ENCODE measurements at places on chromosomes 3 and 15. TPM values are rescaled to one million over a fixed set of nuclear protein-coding genes. Genes with fewer than 3 reads are reported as not detected.

The ACY1 gene
- 50.7 TPM for total RNA-seq

The SEC22C gene
- 95.3 TPM for total RNA-seq

The CFAP44 gene
- total RNA-seq = 13.4 TPM

The MESP1 gene
- 3.9 TPM for total RNA-seq

The CCDC174 gene
- total RNA-seq = 29.5 TPM

The PRR20G gene
- total RNA-seq = not detected

The SLC22A14 gene
- total RNA-seq = not detected

- no peak for DNase-seq
Measured at GRCh38 chr3:115932807-115933206, 309.5 kb downstream of the GAP43 start.

DNA sequence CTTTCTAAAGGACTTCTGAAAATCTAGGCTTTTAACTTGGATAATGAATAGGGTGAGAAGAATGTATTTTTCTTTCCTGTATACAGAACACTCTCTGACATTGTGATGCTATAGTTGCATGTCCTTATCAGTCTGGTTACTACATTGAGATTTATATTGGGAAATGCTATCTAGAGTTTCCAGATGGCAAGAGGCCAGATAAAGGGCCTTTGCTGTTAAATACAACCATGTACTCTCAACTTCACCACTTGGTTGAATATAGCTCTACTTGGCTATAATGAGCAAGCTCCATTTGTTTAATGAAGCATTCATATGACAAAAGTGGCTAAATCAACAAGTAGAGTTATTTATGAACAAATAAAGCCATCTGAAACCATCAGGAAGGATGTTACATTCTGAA, 91.0 kb downstream of the IGSF11 start:
- no peak for DNase-seq

- peak; percentile 11 for DNase-seq
Measured at GRCh38 chr3:58434990-58435389, 1.4 kb upstream of the PDHB start.

- no peak for DNase-seq
Measured at GRCh38 chr3:123152687-123153086, 49.1 kb upstream of the SEC22A start.

DNA sequence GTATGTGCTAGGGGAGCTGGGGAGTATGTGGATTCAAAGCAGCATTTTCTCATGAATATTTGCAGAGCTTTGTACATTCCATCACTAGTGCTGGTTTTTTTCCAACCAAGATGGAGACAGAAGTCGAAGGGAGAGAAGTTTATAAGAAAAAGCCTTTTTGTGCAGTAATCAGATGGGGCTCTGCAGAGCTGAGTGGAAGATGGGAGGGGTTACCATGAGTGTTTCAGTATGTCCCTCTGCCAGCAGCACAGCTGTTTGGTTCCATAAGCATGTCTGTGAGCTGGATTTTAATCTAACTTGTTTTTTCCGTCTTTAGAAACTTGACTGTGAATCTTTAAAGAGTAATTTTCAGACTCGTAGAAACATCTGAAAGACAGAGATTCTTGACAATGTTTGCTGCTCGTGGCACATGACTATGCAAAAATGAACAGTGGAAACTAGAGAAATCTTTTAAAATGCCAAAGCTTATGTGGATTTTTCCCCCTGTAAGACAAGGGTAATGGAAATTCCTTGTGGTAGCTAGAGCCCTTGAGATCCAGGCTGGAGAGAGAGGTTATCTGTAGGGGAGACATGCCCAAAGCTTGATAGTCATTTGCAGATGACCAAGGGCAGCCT, 20.3 kb downstream of the STARD9 start:
- DNase-seq = no peak

- DNase-seq = no peak
Measured at GRCh38 chr3:110301781-110302180, 769.8 kb upstream of the NECTIN3 start.

DNA sequence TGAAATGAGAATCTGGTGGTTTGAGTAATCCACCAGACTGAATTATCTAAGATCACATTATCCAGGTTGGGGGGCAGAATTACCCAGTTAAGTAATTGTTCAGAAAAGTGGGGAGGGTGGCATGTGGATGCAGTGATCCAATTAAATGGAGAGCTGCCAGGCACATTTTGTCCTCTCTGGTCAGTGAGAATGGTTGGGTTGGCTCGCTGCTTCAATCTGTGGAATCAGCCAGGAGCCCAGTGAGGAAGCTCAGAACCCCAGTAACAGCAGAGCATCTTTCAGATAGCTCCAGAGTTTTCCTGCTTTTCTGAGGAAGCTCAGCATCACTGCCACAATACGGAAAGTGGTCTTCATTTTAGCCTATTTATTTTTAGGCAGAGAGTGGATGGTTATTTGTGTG, 6.4 kb upstream of the EXOG start:
- peak; percentile 74 for DNase-seq

DNA sequence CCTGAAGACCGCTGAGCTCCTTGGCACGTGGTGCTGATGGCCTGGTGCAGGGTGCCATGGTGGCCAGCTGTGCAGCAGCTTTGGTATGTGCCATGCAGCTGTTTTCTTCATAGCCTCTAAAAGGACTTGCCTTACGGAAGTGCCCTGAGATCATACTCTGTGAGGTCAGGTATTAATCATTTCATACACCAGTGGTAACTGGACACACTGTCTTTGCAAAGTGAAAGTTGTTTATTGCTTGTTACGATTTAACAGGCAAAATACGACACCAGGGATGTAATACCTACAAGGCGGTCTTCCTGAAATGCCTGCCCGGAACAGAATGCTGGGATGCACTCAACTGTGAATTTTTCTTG, 184.6 kb downstream of the ATP10A start:
- DNase-seq = no peak

- no peak for DNase-seq
Measured at GRCh38 chr3:51384055-51384725, 901 bp upstream of the MANF start.

DNA sequence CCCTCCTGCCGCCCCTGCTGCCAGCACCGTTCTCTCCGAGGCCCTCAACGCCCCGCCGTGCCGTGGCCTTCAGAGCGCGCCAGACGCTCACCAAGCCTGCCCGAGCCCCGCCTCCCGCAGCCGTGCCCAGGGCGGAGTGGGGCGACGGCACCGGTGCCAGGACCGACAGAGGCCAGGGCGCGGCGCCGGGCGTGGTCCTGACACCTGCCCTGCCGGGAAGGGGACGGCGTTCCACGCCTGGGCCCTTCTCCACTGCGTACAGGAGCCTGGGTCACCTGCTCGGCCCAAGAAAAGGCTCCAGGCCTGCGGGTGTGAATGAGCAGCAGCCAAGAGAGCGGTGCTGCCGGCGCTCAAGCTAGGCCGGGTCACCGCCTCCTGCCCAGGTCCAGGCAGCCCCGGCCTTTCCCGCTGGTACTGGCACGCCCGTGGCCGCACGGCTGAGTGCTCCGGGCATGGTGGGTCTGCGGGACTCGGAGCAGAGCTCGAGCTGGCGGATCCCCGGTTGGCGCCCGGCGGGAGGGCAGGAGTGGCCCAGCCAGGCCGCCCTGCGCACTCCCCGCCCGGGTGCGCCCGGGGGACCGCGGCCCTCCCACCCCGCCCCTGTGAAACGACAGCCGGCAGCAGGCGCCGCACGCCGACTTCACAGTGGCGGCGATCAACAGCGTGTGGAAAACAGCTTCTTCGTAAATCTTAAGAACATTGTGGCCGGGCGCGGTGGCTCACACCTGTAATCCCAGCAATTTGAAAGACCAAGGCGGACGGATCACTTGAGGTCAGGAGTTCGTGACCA, 4.2 kb downstream of the OCA2 start:
- DNase-seq = no peak

- DNase-seq = peak; percentile 66
Measured at GRCh38 chr15:70799667-70800450, 36.5 kb upstream of the UACA start.

DNA sequence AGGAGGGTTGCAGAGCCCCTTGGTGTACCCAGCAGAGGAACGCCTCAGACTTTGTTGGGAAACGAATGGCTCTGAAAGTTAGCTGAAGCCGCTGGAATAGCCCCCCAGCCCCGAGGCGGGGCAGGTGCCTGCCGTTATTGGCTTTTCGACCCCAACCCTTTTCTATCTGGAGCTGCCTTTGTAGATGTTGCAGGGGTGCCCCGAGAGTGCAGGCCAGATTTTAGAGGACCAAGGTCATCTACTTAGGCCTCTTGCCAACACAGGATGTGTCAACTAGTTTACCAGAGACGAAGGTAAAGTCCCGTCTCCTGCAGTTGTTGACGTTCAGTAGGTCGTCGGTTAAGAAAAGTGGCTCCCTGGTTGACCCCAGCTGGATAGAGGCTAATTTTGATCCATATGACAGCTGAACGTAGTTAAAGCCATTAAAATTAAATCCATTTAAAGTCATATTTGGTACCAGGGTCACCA, 579 bp upstream of the UBE3A start:
- DNase-seq = no peak

DNA sequence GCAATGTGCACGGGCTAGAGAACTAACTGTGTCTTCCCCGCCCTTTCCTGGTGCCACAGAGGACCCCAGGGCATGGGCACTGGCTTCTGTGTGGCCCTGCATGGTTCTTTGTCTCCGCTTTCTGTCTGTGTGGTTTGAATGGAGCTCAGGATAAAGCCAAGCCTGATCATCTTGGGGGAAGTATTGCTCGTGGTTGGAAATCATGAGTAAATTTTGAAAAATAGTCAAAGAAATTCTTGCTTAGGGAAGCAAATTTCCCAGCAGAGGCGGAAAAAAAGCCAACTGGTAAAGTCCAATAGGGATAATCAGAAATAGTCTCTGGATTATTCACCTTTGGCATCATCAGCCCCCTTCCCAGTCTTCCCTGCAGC, 55.4 kb downstream of the MAGEF1 start:
- DNase-seq = no peak

GRCh38 chr3:193978486-193978885, 157.5 kb upstream of the HES1 start:
- DNase-seq = no peak

- DNase-seq = no peak
Measured at GRCh38 chr15:89187986-89188514, 33.3 kb downstream of the RLBP1 start.

- no peak for DNase-seq
Measured at GRCh38 chr3:71356265-71356664, 227.3 kb downstream of the FOXP1 start.

GRCh38 chr3:66598168-66598567, 97.3 kb upstream of the LRIG1 start:
- no peak for DNase-seq

GRCh38 chr3:55737186-55737585, 250.1 kb upstream of the WNT5A start:
- DNase-seq = no peak

- no peak for DNase-seq
Measured at GRCh38 chr3:20652231-20652986, 466.4 kb upstream of the SGO1 start.

DNA sequence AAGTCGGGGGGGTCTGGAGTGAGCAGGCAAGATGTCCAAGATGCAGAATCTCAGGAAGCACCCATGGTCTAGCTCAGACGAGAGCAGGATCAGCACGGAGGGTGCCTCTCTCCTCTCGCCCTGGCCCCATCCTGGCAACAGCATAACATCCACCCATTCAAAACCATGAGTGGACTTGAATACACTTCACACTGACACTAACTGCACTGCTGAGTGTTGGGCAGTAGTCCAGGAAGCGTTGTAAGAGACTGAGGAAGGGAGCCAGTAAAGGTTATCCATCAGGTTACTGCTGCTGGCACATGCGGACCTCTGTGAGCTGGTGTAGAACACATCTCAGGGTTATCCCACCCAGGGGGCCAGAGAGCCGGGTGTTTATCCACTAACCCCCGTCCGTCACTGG, 131.0 kb upstream of the TOPAZ1 start:
- no peak for DNase-seq

- DNase-seq = no peak
Measured at GRCh38 chr3:169528289-169528688, 135.2 kb downstream of the MECOM start.

DNA sequence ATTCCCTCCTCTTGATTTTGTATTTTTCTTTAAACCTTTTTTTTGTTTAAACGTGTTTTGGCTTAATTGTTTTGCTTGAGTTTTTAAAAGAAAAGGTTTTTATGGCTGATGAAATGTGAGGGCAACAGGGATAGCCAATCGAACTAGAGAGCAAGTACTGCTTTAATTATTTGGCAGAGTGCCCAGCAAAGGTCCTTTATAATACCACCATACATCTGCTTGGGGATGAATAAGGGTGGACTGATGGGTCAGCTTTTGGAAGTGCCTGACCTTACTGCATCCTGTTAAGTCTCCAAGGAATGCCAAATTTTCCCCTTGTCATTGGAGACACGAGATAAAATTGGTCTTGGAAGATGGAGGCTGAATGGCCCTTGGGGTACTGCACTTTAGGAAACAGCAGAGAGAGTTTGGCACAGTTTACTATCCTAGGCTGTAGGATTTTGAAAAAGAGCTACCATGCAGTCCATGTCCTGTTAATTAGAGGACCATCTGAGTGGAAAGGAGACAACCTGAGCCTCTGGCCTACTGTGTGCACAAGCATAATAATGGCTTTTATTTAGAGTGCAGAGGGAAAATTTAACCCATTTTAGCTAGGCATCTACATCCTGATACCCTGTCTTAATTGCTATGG, 19.8 kb upstream of the MTHFS start:
- no peak for DNase-seq

DNA sequence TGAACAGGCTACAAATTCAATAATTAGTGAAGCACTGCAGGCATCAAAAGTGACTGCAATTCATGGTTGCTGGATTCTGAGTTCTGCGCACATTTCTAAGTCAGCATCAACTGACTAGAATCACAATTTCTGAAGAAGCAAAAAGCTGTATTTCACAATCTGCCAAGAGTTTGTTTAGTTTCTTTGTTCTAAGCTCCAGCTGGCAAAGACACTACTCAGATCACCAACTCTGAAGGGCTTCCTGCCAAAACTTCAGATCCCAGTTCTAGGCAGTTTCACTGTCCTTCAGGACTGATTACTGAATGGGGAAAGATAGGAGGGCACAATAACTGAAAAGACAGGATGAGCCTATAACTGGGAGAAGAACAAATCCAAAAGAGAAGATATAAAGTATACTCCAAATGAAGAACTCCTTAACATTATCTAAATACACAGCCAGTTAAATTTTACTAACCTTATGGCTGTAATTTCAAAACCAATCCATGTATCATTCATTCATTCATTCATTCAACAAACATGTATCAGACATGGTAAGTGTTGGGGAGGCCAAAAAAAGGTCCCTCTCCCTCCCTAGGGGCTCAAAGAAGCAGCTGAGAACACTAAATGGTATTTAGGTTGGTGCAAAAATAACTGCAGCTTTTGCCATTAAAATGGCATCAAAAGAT, 17.1 kb downstream of the TJP1 start:
- no peak for DNase-seq

GRCh38 chr3:1117843-1118473, 25.1 kb downstream of the CNTN6 start:
- DNase-seq = no peak
